ENCODE measurements at places on chromosomes 1 and 21.

- no peak for DNase-seq
Observed at GRCh38 chr1:51410568-51411460, 80.5 kb upstream of the TTC39A start.

GRCh38 chr21:44797775-44798174, 3.8 kb downstream of the UBE2G2 start:
- no peak for DNase-seq

- DNase-seq, result no peak
Observed at GRCh38 chr1:109762821-109763645, 690 bp downstream of the EPS8L3 start.

- DNase-seq, result no peak
Observed at GRCh38 chr1:27509127-27510080, 19.4 kb upstream of the WASF2 start.

GRCh38 chr1:212129781-212130180, 94.2 kb downstream of the DTL start:
- DNase-seq, result no peak

DNA sequence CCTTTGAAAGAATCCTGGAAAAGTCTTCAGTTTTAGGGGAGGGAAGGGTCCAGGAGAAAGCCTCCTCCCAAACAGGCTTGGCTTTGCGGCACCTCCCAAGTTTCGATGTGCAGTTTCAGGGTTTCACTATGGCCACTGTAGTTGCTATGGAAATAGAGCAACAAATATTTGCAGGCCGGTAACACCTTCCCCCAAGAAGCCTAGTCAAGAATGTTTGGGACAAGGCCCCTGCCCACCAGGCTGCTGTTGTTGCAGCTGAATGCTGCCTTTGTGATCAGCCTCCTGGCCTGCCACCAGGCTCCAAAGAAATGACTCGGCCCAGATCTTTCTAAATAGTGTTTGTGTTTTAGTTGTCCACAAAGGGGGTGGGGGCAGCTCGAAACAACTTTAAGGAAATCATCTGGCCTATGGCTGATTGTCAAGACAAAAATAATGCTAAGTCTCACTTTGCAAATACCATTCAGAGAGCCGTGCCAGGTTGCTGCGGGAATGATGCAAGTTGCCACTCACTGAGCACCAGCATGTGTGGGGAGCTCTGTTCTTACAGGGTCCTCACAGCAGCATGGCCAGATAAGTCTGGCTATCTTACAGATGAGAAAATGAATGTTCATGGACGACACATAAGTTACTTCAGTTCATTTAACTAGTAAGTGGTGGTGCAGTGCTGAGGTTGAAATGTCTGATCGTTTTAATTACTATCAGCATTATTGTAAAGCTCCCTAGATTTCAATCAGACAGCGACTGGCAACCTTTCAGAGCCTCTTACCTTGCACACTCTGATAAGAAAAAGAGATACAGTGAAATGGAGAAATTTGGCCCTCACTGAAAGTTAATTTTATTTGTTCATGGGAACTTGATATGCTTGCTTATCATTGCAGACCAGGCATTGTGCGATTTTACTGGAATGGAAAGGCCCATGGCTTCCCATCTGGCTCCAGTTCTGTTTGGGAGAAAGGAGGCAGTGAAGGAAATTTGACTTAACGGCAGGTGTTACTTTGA, 91.2 kb upstream of the JUN start:
- DNase-seq, result no peak

- no peak for DNase-seq
Observed at GRCh38 chr1:191590578-191590977, 567.7 kb upstream of the RGS18 start.

DNA sequence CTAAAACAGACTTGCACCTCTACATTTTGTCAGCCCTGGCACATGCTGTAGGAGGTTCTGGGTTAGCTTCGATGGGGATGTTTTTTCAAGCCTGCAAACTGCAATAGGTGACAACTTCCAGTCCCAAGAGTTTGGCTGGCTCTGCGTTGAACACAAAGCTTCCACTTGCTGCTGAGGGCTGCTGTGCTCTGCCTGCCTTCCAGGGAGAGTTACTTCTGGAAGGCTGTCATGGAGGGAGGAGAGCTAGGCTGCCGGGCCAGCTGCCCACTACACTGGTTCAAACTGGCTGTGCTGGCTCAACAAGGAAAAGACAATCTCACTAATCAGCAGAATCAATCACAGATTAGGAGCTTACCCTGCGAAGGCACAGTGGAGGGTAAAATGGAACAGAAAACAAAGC, 46.7 kb upstream of the PPP2R5A start:
- no peak for DNase-seq

DNA sequence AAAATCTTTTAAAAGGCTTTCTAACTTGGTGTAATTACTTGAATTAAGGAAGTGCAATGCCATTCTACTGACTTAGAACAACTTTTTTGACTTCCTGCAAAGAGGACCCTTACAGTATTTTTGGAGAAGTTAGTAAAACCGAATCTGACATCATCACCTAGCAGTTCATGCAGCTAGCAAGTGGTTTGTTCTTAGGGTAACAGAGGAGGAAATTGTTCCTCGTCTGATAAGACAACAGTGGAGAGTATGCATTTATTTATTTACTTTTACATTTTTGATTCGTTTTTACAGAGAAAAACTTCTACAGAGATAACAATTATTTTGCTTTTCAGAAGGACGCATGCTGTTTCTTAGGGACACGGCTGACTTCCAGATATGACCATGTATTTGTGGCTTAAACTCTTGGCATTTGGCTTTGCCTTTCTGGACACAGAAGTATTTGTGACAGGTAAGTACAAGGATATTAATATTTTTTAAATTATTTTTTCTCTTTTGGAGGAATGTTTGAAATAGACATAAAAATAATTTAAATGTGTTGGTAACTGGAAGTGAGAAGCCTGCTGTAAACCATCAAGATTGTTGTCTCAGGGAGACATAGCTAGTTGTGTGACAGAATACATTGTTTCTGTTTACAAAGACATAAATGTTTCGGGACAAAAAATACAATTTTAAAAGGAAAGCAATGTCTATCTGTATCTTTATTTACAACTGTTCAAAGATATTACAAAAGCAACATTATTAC, at the start of gene PTPRC:
Gene PTPRC (plus strand): TSS at position 147 of the 742 bp plus-strand sequence. CDS start 229 bp downstream, at position 376.
- DNase-seq, result peak; percentile 87

- DNase-seq, result no peak
Observed at GRCh38 chr1:168386492-168386891, 105.8 kb downstream of the TBX19 start.

DNA sequence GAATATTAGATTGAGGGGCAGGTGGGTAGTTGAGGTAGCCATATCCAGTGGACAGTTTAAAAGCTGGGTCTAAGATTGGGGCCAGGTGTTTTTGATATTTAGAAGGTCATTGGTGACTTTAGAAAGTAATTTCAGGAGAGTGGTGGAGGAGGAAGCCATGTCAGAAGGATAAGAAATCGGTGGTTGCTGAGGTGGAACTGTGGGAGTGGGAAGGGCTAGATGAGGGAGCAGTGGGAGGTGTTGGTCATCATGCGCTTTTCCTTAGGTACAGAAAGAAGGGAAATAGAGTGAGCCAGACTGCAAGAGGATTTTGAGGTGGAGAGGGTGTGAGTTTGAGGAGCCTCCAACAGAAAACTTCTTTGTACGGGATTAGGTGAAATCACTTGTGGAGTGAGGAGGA, 7.2 kb downstream of the MTR start:
- DNase-seq, result no peak

DNA sequence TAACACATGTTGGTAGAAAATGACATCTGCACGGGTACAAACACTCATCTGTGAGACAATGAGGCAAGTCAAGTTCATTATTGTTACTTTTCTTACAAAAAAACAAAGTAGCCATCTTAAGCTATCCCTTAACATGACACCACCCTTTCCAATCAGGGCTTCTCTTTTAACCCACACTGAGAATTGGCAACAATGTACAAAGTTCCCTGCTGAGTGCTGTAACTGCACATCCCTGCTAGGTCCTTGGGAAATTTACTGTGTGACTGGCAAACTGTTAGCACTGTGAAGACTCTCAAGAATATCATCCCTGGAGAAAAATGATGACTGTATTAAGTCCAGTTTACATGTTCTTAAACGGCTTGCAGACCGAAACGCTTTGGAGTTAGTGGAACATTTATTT, 185.8 kb upstream of the PLD5 start:
- no peak for DNase-seq

DNA sequence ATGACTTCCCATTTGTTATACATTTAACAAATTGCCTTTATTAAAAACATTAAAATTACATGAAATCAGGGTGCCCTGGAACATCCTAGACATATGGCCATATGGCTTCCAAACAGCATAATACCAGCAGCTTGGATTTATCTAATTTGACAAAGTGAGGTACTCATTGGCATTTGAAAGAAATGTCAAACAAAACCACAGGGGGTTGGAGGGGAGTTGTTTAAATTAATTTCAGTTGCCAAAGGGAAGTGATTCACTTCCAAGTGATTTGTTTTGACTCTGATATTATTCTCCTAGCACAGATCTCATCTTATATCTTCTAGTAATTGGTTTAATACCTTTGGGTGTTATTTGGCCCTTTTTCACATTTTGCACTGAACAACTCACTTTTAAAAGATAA, 24.5 kb upstream of the POU2F1 start:
- DNase-seq, result no peak

GRCh38 chr21:34021726-34022125, 51.7 kb upstream of the MRPS6 start:
- no peak for DNase-seq
